HS-27A (cell line): ENCODE measurements at places on chromosomes 11 and 22.
A peak's percentile ranks its signal among the peaks of the same experiment; 100 is the strongest.

DNA sequence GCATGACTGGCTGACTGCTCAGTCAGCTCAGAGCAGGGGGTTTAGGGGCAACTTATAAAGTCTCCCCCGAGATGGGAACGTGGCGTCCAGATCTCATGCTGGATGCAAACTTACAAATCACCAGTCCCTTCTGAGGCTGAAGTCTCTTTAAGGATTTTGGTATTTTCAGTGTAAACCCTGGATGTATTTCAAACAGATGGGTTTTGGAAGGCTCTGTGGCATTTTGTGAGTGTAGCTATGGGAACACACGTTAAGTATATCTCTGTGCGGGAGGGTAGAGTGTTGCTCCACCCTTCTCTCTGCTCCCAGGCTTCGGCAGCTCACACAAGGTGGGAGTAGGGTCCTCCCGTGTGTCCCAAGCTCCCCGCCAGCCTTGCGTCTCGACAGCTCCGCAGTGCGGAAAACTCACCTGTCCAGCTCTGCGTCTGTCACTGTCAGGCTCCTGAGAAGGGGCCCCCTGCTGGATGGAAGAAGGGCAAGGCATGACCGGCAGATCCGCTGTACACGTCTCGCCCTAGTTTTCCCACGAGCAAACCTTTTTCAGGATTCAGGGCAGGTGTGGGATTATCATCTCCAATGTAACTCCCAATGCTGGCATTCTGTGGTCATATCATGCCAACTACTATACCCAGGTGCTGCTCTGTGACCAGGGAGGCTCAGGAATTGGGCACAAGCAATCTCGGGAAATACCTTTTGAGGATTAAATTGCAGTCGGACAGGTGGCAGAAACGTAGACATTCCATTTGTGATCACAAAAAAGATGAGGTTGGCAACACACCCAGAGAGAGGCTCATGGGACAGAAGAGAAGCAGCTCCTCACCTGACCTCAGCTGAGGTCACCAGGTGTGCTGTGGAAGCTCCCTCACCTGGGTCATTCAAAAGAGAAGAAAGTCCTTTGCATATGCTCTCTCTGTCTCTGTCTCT lies 313.9 kb upstream of the B3GAT1 start:
- DNase-seq = no peak

GRCh38 chr11:111815489-111815888 lies 49.3 kb upstream of the PPP2R1B start:
- no peak for DNase-seq

DNA sequence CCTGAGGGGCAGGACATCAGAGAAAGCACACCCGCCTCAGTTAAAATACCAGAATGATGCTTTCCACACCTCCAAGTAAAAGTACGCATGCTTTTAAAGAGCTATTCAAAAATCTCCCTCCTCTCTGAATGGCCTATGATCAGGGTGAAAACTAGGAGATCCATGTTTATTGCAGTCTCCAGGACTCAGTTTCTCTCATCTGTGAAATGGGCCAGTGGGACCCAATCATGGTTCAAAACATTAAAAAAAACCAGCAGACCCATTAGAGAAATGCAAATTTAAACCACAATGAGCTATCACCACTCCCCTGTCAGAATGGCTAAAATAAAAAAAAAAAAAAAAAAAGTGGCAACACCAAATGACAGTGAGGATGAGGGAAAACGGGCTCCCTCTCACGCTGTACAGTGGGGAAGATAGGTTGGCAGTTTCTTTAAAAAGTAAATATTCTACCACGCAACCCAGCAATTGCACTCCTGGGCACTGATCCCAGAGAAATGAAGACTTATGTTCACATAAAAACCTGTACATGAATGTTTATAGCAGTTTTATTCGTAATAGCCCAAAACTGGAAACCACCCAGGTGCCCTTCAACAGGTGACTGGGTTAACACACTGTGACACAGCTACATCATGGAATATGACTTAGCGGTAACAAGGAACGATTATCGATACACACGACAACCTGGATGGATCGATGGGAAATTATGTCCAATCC lies 242.7 kb downstream of the MN1 start:
- no peak for DNase-seq

- DNase-seq = no peak
Observed at GRCh38 chr22:48644108-48644507, 1183.6 kb downstream of the BRD1 start.

DNA sequence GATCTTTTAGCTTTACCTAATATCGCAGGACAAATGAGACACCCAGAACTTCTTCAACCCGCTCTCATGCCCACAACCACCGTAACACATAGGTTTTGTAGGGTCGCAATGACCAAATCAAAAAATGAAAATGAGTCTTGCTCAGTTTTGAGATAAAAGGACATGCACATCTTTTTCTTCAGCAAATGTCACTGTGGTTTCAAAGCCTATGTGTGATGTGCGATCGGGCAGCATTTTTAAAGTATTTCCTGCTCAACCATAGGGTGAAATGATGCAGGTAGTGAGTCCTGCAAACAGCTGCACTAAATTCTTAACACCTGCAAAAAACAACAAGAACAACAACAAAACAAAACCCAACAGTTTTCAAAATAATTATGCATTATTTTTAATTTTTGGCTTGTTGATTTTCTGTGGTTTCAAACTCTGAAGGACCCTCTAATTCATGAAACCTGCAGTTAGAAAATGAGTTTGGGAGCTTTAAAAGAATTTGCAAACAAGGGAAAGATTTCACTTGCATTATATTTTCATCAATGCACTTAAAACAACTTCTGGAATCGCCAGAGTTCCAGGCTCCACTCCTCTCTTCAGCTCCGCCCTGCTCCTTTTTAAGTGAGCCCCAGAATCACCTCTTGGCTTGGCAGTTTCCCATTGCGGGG lies 79.4 kb downstream of the PRR5L start:
- no peak for DNase-seq

DNA sequence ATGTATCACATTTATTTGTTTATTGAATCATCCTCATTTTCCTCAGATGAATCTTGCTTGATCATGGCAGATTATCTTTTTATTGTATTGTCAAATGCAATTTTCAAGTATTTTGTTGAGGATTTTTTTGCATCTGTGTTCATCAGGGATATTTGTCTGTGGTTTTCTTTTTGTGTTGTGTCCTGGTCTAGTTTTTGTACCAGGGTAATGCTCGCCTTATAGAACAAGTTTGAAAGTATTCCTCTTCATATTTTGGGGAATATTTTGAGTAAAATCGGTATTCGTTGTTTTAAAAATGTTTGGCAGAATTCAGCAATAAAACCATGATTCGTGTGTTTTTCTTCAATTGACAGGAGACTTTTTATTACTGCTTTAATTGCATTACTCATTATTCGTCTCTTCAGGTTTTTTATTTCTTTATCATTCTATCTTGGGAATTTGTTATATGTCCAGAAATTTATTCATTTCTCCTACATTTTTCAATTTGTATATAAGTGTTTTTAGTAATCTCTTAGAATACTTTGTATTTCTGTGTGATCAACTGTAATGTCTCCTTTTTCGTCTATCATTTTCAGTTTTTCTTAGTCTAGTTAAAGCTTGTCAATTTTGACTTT lies 113.4 kb upstream of the SERPIND1 start:
- no peak for DNase-seq

- DNase-seq = no peak
Observed at GRCh38 chr11:110362971-110363509, 66.6 kb upstream of the RDX start.

GRCh38 chr22:20554824-20555223 lies 47.4 kb downstream of the MED15 start:
- DNase-seq = no peak

DNA sequence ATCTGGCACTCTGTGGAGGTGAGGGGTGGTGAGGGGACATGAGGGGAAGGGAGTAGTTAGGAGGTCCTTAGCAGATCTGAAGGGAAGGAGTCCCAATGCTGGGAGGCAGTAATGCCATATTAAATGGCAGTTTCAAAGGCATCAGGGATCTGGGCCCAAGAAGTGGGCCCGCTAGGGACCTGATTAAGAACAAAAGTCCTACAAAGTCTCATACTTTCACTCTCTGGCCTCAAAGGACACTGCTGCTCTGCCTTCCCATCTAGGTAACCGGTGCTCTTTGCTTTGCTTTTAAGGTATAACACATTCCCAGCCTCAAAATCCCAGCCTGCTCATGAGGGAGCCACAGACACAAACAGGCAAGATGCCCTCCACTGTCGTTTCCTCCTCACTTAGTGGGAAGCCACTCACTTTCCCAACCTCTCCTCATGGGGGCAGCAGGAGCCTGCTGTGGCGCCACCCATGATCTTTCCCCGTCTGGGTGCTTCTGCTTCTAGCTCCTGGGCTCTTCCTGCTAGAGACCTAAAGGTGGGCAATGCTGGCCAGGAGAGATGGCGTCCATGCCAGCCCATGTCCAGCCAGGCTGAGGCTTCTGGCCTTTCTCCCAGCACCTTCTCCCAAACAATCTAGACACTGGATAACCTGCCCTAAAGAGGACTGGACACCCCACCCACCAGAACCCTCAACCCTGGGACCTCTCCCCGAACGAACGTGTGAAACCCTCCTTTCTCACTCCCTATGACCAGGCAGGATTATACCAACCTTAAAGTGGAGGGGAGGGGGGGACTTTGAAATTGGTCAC lies 68.3 kb downstream of the PLEKHA7 start:
- DNase-seq = no peak

- DNase-seq = no peak
Observed at GRCh38 chr11:122309262-122309925, 193.4 kb upstream of the BLID start.

DNA sequence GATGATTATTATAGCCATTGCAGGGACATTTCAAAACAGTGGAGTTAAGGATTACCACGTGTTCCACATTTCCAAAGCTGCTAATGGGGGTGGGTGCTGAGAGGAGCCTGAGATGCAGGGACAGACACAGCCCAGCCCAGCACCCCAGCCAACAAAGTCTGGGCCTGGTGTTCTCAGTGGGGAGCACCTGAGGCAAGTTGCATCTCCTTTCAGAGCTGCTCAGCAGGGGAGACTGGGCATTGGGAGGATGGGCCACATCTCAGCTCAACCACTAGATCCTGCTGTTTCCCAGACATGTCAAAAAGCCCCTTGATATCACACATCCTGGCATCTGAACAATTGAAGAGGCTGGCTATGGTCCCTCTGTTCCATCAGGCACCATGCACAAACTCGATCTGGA lies 458.0 kb upstream of the KIRREL3 start:
- DNase-seq = no peak

GRCh38 chr11:24093375-24093774 lies 403.5 kb upstream of the LUZP2 start:
- DNase-seq = no peak

- DNase-seq = no peak
Observed at GRCh38 chr11:83813296-83813695, 527.1 kb upstream of the CCDC90B start.

DNA sequence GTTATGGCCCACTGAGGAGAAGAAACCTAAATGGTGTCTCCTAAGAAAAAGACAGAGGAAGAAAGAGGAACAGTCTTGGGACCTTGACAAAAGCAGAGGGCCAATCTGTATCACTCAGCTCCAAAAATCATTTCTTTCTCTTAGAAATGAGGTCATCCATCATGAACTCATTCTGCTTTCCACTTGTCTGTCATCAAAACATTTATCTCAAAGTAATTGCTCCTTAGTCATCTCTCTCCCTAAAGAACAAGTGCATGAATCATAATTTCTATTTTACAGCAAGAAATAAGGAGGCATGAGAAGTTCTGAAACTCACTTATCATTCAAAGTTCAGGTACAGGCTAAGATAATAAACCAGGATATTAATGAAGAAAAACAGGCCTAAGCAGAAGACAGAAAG lies 375.6 kb downstream of the KCNA4 start:
- DNase-seq = no peak

DNA sequence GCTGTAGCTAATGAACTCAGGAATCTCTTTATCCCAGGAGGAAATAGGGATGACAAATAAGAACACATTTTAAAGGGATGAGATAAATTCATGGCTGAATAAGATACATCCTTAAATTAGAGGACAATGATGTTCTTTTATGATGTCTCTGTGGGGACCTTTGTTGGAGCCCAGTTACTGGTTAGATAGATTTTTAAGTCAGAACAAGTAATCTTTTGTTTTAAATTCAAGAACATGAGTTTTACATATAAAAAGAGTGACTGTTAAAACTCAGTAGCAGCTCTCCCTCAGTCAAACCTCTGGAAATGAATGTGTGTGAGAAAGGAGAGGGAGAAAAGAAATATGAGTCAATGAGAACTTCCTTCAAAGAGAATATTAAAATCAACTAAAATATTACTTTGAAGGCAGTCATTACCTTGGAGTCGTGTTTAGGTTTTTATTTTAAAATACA lies 241.6 kb downstream of the SWAP70 start:
- peak; percentile 70 for DNase-seq

GRCh38 chr11:30435488-30435887 lies 112.6 kb downstream of the ARL14EP start:
- DNase-seq = no peak

- DNase-seq = peak; percentile 31
Observed at GRCh38 chr11:72975778-72976521, 161.7 kb downstream of the ATG16L2 start.

DNA sequence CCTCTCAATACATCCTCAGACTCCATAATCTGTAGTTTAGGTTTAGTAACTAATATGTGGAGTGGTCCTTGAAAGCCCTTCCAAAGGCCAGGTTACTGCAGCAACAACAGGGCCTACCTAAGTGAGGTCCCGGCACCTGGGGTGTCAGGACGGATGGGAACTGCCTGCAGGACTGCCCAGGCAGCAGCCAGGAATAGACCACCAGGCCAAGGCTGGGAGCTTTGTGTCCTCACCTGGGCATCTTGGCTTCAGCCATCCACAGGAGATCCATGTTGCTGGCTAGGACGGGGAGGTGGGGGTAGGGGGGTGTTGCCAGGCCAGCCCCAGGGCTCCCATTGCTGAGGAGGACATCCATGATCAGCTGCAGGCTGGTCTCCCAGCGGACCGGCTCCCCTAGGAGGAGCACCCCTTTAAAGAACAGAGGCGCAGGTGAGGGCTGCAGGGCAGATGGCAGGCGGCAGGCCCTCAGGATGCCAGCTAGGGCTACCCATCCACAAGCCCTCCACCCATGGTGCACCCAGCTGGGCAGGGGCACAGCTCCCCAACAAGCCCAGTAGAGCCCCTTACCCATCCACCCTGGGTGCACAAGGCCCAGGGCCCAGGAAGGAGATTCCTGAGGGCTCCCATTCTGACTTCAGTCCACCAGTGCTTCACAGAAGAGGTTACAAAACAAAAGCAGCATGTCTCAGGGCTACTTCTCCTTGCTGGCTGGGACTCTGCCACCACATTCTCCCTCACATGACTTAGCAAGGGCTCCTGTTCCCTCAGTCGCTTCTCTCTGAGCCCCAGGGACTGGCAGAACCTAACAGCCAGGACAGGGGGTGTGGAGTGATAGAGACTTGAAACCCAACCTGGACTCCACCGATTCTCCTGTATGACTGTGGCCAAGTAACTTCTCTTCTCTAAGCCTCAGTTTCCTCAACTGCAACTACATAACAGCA lies 18.0 kb downstream of the HDHD5 start:
- DNase-seq = no peak
